Stimulated activated CD8-positive, alpha-beta memory T cell treated with anti-CD3 and anti-CD28 coated beads, Interleukin-7, amount 100 ng/mL, for 1 hour (primary cell): ENCODE measurements at places on chromosomes 13 and 19.

DNA sequence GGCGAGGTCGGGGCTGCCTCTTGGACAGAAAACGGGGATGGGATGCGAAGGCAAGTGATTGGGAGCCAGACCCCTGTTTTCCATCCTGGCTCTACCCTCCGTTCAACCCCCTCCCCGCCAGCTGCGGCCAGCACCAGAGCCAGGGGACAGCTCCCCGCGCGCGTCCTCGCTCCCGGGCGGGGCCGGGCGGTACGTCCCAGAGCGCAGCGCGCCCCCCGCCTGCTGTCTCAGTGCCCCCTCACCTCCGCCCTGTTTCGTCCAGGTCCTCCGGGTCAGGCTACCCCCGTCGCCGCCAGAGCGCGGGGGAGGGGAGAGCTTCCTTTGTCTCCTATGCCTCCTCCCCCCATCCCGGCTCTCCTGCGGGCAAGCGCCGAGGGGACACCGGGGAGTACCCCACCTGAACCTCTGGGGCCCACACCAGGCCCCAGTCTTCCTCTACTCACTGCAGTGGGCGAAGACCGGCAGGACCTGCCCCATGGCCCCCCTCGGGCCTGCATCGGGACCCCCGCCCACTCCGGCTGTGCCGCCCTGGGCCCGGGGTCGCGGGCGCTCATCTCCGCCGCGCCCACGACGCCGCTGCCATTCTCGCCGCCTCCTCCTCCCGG is 396 bp downstream of the RTN2 start:
- no peak for DNase-seq

- DNase-seq, result no peak
Observed at GRCh38 chr13:111862836-111863815, 203.8 kb upstream of the SOX1 start.

DNA sequence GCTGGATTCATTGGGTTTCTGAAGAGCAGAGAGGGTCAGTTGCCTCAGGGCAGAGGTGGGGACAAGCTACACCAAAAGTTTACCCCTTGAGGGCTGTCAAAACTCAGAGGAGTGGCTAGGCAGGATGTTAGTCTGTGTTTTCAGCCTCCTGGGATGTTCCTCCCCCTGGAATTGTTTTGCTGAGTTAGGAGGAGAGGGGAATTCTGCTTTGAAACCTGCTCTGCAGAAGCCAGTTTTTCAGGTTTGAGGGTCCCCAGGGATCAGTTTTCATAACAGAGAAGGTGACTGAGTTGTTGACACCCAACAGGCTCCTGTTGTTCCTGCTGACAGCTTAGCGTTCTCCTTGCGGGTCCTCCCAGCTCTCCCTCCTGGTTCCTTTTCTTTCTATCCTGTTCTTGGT is 121.9 kb upstream of the TMTC4 start:
- DNase-seq, result no peak

- DNase-seq, result no peak
Observed at GRCh38 chr13:32455594-32455903, 27.6 kb upstream of the N4BP2L1 start.
